ENCODE measurements at places on chromosomes 12 and 14. TPM values are rescaled to one million over a fixed set of nuclear protein-coding genes. Genes with fewer than 3 reads are reported as not detected.

Gene SIX4
- not detected for total RNA-seq

Gene CCDC175
- total RNA-seq: 0.39 TPM

Gene COQ5
- total RNA-seq: 11.7 TPM

Gene LUM
- not detected for total RNA-seq

Gene LAG3
- total RNA-seq: 3.8 TPM

Gene WNT1
- total RNA-seq: 2.2 TPM

GRCh38 chr12:89622115-89622514, 86.5 kb downstream of the ATP2B1 start:
- no peaks in the 10 kb centered on the region for H3K27me3 ChIP-seq
- H3K36me3 ChIP-seq: peaks cover 7% of the 10 kb centered on the region
- H3K27ac ChIP-seq: no peak overlapping the region
- H3K4me3 ChIP-seq: no peak overlapping the region
- peaks cover 15% of the 10 kb centered on the region for H3K4me1 ChIP-seq

DNA sequence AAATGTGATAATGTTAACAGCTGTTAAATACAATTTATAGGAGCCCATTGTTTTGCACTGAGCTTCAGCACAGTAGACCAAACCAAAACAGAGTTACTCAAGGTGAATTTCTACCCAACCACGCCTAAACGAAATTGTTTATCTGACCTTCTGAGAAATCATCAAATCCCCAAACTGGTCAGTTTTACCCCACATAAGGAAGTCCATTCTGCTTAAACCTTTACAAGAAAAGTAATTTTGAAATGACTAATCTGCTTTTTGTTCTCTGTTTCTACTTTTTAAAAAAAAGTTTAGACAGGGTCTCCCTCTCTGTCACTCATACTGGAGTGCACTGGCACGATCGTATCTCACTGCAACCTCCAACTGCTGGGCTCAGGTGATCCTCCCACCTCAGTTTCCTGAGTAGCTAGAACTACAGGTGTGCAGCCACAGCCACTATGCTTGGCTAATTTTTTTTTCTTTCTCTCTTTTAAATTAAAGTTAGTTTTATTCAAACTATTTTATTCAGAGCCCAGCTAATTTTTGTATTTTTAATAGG, 1.4 kb upstream of the RNF10 start:
- peaks cover 4% of the 10 kb centered on the region for H3K36me3 ChIP-seq
- H3K4me1 ChIP-seq: peaks cover 33% of the 10 kb centered on the region
- H3K27ac ChIP-seq: no peak overlapping the region
- DNase-seq: no peak
- H3K4me3 ChIP-seq: no peak overlapping the region

- H3K36me3 ChIP-seq: no peaks in the 10 kb centered on the region
- DNase-seq: no peak
- no peak overlapping the region for H3K4me3 ChIP-seq
- H3K27me3 ChIP-seq: peaks cover 6% of the 10 kb centered on the region
- H3K4me1 ChIP-seq: no peaks in the 10 kb centered on the region
These were observed 34.3 kb downstream of the SERPINA3 start for GRCh38 chr14:94646481-94646880.

DNA sequence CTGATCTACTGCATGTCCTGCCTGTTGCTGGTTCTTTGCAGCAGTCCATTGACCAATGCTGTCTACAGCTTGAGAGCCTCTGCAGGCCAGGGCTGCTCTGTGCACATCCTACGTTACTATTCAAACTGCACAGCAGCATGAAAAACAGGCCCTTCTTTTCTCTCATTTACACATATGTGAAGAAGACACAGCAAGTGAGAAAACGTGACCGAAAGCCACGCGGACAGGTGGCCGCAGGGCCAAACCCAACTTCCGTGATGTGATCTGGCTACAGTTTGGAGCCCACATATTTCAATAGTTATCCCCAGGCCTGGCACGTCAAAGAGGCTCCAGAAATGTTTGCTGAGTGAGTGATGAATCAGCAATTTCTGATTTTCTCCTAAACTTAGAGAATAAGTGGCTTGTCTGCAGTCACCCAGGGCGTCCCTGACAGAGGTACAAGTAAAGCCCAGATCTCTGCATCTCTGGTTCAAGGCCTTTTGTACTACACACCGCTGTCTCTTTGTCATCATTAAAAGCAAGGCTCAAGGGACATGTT, 17.9 kb upstream of the TCL1B start:
- H3K27ac ChIP-seq: no peak overlapping the region
- no peak for DNase-seq
- H3K27me3 ChIP-seq: peaks cover 47% of the 10 kb centered on the region
- no peaks in the 10 kb centered on the region for H3K4me1 ChIP-seq

GRCh38 chr12:72219937-72220336, 52.2 kb upstream of the TRHDE start:
- no peak overlapping the region for H3K4me3 ChIP-seq
- no peak overlapping the region for H3K27ac ChIP-seq
- no peaks in the 10 kb centered on the region for H3K4me1 ChIP-seq
- no peak for DNase-seq
- H3K36me3 ChIP-seq: no peaks in the 10 kb centered on the region

GRCh38 chr12:50062728-50063460, 5.5 kb downstream of the ASIC1 start:
- H3K27ac ChIP-seq: no peak overlapping the region
- peaks cover 8% of the 10 kb centered on the region for H3K36me3 ChIP-seq
- no peak for DNase-seq
- H3K4me3 ChIP-seq: no peak overlapping the region
- peaks cover 60% of the 10 kb centered on the region for H3K27me3 ChIP-seq
- H3K4me1 ChIP-seq: peaks cover 5% of the 10 kb centered on the region

- no peak for DNase-seq
- H3K36me3 ChIP-seq: no peaks in the 10 kb centered on the region
- no peak overlapping the region for H3K4me3 ChIP-seq
- peaks cover 5% of the 10 kb centered on the region for H3K27me3 ChIP-seq
- no peak overlapping the region for H3K27ac ChIP-seq
- no peaks in the 10 kb centered on the region for H3K4me1 ChIP-seq
These were observed 14.3 kb downstream of the RFLNA start for GRCh38 chr12:124309231-124309630.

DNA sequence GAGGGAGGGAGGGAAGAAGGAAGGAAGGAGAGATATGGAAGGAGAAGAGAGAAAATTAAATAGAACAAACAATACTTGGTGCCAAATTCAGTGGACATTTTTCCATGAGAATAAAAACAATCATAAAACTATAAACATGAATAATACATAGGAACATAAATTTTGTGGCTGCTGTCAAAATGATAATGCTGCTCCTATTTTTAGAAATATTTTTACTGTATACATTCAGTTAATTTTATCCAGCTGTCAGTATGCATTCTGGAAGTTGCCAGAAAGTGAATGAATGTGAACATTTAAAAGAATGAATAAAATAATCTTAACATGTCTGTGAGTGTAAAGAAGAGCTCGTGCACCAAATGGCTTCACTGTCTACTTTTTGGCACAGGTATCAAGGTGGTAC, 13.9 kb upstream of the PCED1B start:
- no peaks in the 10 kb centered on the region for H3K27me3 ChIP-seq
- peaks cover 3% of the 10 kb centered on the region for H3K4me1 ChIP-seq
- DNase-seq: no peak
- no peaks in the 10 kb centered on the region for H3K36me3 ChIP-seq
- no peak overlapping the region for H3K4me3 ChIP-seq

DNA sequence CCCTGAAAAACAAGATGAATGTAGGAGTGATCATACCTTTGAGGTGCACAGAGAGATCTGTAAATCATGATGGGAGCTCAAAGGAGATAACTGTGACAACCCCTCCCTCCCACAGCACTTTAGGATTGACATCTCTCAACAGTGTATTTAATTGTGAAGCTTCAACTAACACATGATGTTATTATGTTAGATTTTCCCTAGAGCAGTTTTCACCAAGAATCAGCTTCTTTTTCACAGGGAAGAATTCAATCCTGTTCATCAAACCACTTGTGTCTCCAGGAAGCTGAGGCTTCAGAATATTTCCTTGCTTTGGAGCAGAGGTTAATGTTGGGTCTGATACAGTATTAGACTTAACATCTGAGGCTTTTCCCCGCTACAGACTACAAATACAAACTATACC, 11.8 kb downstream of the RPS6KA5 start:
- no peaks in the 10 kb centered on the region for H3K27me3 ChIP-seq
- H3K27ac ChIP-seq: no peak overlapping the region
- no peak for DNase-seq
- no peak overlapping the region for H3K4me3 ChIP-seq
- peaks cover 28% of the 10 kb centered on the region for H3K4me1 ChIP-seq

DNA sequence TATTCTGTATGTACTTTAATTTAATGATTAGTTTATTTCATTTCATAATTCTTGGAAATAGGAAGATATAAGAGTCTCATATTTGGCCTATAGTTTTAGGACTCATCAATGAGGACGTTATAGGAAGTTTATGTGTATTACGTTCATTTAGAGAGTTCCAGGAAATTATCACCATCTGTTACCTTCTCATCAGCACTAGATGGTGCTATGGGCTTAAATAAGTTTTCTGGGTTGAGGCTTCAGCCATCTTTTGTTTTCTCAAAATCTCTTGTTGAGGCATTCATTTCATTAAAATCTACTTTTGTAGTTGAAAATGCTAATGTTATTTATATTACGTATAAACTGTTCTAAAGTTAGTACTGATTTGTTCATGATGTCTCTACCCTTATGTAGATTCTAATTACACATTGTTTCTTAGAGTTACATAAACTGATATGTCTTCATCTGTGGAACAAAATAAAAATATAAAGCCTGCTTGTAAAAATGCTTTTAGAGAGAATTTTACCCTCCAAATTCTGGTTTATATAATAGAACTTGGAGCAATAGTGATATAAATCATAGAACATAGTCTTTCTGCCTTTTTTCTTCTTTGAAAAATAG, 89.2 kb downstream of the CFAP54 start:
- H3K4me1 ChIP-seq: peaks cover under 1% of the 10 kb centered on the region
- no peak overlapping the region for H3K27ac ChIP-seq
- no peaks in the 10 kb centered on the region for H3K27me3 ChIP-seq
- no peaks in the 10 kb centered on the region for H3K36me3 ChIP-seq

DNA sequence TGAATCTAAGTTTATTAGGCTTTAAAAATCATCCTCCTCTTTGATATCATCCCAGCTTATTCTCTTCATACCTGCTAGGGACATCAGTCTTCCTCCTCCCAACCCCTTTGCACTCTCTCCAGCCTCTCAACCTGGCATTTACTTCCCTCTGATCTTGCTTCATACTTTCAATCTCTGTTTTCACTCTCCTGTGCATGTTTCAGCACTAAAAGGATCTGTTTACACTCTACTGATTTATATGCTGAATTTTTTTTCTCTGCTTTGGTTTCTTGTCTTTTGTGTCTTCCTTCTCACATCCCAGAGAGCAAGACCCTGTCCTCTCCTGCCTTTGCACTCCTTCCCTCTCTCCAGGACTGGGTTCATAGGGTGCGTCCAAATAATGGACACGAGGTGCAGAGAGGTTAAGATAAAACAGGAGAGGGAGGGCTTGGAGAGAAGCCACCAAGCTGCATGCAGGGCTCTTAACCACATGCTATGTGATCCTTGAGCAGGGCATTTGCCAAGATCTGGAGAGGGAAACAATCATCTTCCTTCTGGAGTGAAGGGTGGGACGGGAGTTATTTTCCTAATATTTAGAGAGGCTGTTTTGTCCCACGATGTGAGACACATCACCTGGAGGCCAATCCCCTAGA, 3.0 kb upstream of the CISTR start:
- H3K4me3 ChIP-seq: no peak overlapping the region
- H3K36me3 ChIP-seq: peaks cover 7% of the 10 kb centered on the region
- no peak overlapping the region for H3K27ac ChIP-seq
- DNase-seq: no peak

DNA sequence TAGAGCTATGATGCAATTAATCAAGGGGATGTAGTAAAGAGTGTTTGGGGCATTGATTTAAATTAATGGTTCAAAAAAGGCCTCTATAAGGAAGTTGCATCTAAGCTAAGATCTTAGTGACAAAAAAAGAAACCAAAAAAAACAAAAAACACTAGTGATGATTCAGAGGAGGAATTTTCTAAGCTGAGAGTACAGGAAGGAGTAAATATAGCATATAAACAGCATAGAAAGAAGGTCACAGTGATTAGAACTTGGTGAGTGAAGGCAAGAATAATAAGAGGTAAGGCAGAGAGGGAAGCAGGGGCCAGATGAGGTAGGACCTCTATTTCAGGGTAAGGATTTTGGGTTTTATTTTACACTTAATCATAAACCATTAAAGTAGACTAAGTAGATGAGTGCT, 48.0 kb upstream of the PDZRN4 start:
- DNase-seq: no peak
- H3K27ac ChIP-seq: no peak overlapping the region
- no peaks in the 10 kb centered on the region for H3K27me3 ChIP-seq
- H3K4me1 ChIP-seq: no peaks in the 10 kb centered on the region
- no peak overlapping the region for H3K4me3 ChIP-seq

- H3K4me3 ChIP-seq: no peak overlapping the region
- no peaks in the 10 kb centered on the region for H3K4me1 ChIP-seq
- no peak for DNase-seq
- peaks cover 26% of the 10 kb centered on the region for H3K27me3 ChIP-seq
- no peak overlapping the region for H3K27ac ChIP-seq
These were observed 185.9 kb downstream of the PPM1H start for GRCh38 chr12:62748941-62749468.

DNA sequence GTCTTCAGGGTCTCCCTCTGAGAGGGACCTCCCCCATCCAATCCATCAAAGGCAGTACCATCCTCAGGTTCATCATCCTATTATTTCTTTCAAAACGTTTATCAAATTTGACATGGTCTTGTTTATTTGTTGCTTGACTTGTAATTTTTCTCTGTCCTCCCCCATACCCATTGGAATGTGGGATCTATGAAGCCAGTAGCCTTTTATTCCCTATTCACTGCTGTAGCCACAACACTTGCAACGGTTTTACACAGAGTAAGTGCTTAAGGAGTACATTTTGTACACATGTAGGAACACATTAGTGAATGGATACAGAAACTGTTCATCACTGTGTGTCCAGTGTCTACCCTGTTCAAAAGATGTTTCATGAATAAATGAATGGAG, 41.5 kb downstream of the IGF1 start:
- H3K27ac ChIP-seq: no peak overlapping the region
- H3K36me3 ChIP-seq: no peaks in the 10 kb centered on the region
- peaks cover 15% of the 10 kb centered on the region for H3K27me3 ChIP-seq

DNA sequence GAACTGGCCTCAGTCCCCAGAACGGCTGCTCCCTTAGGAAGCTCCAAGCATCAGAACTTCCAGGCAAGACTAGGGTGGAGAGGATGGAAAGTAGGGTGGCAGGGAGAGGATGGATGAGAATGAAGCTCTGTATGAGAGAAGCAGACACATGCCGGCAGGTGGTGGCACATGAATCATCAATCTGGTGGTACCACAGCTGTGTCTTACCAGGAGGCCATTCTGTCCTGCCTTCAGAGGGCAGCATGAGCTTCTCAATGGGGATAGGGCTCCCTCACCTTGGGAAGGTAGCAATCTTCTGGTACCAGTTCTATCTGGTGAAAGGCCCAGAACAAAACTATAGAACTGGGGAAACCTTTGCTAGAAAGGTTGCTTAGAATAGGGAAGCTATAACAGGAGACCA, 55.4 kb upstream of the PYGL start:
- H3K27ac ChIP-seq: no peak overlapping the region
- H3K36me3 ChIP-seq: no peaks in the 10 kb centered on the region
- DNase-seq: no peak
- peaks cover 25% of the 10 kb centered on the region for H3K27me3 ChIP-seq

- DNase-seq: no peak
- H3K27me3 ChIP-seq: peaks cover 5% of the 10 kb centered on the region
These were observed 5.3 kb downstream of the LRP1-AS start for GRCh38 chr12:57142121-57142520.

- H3K27ac ChIP-seq: no peak overlapping the region
- DNase-seq: no peak
- H3K36me3 ChIP-seq: peaks cover 3% of the 10 kb centered on the region
- peaks cover 7% of the 10 kb centered on the region for H3K4me1 ChIP-seq
These were observed 46.3 kb upstream of the BCL11B start for GRCh38 chr14:99318091-99318958.

- H3K4me3 ChIP-seq: no peak overlapping the region
- H3K4me1 ChIP-seq: no peaks in the 10 kb centered on the region
- H3K27ac ChIP-seq: no peak overlapping the region
- H3K36me3 ChIP-seq: peaks cover 6% of the 10 kb centered on the region
These were observed 31.2 kb downstream of the NUAK1 start for GRCh38 chr12:106107566-106107965.
